ENCODE measurements at places on chromosomes 1 and 21. TPM values are rescaled to one million over a fixed set of nuclear protein-coding genes. Genes with fewer than 3 reads are reported as not detected.
A peak's percentile ranks its signal among the peaks of the same experiment; 100 is the strongest.

- no peak for DNase-seq
These were observed 95.0 kb upstream of the VAV3 start for GRCh38 chr1:108059945-108060344.

- DNase-seq = peak; percentile 67
These were observed 70.4 kb upstream of the SSBP3 start for GRCh38 chr1:54476530-54477109.

DNA sequence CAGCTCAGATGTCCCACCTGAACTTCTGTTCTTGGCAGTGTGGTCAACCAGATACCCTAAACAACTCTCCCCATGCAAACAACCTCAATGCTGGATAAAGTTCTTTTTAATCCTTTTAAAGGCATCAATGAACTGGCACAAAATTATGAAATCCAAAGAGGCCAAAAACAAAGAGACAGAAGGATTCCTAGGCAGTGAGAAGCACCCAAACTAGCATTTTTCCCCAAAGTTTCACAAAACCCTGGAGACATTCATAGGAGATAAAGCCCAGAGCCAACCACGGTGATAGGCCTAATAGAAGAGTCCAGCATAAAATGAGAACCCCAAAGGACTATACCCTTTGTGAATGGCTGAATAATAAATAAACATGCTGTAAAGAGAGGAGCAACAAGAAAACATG lies 50.7 kb downstream of the MATN1 start:
- DNase-seq = no peak

- DNase-seq = no peak
These were observed 9.8 kb downstream of the KCNA2 start for GRCh38 chr1:110596312-110596711.

DNA sequence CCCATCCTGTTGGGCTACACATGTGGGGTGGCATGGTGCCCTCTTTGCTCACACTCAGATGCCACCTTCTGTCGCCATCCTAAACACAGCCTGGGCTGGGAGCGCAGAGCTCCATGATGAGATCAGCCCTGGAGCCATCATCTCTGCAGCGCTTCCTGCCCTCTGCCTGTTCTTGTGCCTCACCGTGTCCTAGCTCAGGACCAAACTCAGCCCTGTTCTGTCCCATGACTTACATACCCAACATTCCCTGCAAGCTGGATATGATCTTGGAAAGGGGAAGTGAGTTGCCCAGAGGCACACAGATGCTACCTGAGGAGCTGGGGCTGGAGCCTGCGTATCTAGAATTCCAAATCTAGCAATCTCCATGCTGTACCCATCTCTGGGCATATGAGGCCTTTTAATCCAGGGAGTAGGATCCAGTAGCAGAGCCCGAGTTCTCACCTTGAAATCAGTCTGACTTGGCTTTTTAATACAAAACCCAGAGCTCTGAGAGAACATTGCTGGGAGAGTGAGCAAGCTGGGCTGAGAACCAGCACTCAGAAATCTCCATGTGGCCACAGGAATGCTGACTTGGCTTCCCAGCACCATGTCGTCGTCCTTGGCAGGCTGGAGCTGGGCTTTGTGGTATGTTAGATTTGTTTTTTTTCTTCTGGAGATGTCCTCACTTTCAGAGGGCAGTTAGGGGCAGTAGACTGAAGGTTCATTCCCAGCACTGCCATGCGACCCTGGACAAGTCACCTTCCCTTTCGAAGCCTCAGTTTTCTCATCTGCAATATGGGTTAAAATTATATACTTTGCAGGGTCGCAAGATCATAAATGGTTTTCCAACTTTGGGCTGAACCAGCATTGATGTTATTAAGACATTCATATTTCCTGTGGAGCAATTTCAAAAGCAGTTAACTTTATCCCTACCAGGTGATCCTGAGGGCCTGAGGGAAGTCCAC lies 2.6 kb downstream of the ALPL start:
- DNase-seq = peak; percentile 40

- no peak for DNase-seq
These were observed 20.9 kb upstream of the PDXK start for GRCh38 chr21:43697758-43698643.

DNA sequence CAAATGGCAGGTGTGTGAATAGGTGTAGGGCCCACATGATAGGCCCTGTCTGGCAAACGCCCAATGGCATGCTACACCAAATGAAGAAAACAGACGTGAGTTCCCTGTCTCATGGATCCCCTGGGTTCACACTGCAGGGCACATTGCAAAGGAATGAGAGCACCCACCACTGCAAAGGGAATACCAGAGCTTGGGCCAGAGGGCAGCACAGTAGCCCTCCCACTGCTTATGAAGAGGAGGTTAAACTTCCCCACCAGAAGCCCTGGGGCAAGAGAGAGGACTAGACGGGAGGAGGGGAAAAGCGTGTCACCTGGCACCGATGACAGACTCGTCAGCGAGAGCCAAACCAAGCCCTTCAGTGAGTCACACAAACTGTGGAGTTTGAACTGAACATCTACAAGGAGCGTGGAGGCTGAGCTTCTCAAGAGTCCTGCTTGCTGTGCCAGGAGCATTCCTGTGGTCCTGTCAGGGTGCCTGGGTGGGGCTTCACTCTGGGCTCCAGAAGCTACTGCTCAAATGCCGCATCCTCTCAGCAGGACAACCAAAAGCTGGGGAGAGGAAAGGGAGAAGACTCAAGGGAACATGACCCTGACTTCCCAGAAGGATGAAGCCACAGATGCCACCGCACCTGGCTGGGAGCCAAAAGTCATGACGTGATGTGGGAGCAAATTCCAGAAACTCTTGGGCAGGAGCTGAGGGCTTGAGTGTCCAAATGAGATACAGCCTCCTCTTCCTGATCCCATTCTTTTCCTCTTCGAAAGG lies 61.1 kb downstream of the TOMM20 start:
- peak; percentile 51 for DNase-seq

DNA sequence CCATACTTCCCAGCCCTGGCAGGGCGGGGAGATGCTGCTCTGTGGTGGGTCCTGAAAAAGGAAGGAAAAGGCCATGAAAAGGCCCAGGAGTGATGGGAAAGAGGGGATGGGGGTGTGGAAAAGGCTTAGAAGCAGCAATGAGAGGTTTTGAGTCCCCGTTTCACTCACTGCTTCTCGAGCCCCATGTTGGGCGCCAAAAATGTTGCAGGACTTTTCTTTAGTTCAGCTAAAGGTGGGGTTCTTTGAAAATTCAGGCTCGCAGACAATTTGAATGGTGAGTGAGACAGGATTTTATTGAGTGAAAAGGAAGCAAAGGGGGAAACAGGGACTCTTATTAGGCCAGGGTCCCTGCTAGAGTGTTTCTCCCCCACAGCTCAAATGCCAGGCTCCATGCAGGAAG lies 93.1 kb downstream of the MRPS6 start:
- DNase-seq = no peak

SPOCD1 gene
- total RNA-seq = 0.48 TPM

DNA sequence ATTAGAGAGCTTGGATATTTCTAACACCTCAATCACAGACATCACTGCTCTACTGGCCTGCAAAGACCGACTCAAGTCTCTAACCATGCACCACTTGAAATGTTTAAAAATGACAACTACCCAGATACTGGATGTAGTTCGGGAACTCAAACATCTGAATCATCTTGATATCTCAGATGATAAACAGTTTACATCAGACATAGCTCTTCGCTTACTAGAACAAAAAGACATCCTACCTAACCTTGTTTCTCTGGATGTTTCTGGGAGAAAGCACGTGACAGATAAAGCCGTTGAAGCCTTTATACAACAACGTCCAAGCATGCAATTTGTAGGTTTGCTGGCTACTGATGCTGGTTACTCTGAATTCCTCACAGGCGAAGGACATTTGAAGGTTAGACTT lies 45.1 kb downstream of the ZYG11B start:
- DNase-seq = no peak

- DNase-seq = no peak
These were observed 119.4 kb downstream of the MAP3K21 start for GRCh38 chr1:233446935-233447334.

- peak; percentile 74 for DNase-seq
These were observed 6.8 kb downstream of the SMIM12 start for GRCh38 chr1:34852677-34853217.

- DNase-seq = no peak
These were observed 2.5 kb upstream of the TRAPPC3 start for GRCh38 chr1:36151845-36152203.

DNA sequence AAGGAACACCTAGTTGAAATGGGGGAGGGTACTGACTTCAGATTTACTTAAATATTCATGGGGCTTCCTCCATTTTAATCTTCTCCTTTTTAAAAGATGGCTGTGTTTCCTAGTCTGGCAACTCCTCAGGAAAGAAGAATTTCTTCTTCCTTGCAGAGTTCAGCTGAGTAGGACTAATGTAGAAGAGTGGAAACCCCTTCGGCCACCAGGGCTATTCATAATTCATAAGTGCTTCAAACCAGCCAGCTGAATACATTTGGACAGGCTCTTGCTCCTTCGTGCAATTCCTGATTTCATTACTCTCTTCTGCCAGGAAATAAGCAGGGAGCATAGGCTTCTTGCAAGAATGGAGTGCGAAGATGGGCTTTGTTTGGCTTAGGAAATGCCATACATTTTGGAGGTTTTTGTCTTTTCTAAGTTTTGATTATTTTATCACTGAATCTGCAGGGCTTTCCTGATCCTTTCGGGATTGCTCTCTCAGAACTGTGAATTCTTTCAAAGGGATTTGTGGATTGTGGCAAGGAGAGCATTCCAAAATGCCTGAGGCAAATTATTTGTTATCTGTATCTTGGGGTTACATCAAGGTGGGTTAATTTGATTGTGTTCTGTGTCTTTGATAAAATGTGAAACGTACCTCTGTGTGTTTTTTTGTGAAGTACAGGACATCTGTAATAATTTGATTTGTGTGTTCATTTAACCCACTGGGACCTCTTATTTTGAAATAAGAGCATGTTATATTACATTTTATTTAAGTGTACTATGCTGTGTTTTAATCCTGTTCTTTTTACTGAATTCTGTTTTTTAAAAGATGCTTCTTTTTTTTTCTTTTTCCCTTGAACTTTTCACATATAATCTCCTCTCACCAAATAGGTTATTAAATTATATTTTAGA lies 179.4 kb upstream of the SGIP1 start:
- no peak for DNase-seq

GRCh38 chr1:108211014-108211413 lies 10.9 kb upstream of the SLC25A24 start:
- DNase-seq = no peak

DNA sequence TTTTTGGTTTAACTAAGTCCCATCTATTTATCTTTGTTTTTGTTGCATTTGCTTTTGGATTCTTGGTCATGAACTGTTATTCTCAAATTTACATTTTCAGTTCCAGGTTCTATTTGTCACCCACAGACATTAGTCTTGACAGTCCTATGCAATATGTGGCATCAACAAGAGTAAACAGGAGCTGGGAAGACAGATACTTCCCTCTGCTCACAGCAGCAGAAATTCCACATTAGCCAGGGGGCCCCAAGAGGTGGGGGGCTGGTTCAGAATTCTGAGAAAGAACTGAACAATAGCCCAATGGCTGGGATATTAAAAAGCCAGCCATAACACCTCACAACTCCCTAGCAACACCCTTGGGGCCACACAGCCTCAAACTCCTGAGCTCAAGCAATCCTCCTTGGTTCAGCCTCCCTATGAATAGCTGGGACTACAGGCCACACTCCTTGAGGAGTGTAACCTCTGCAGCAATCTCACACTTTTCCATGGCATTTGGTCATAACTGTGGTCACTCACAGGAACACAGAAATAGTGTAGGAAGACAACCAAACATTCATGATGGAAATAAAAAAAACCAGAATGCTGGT lies 67.8 kb downstream of the ERG start:
- DNase-seq = no peak

JTB gene
- total RNA-seq = 207 TPM

GRCh38 chr21:44478801-44479167 lies 23.5 kb downstream of the LRRC3 start:
- DNase-seq = no peak

ZYG11A gene
- total RNA-seq = 0.13 TPM

- no peak for DNase-seq
These were observed 2.4 kb upstream of the IFI44 start for GRCh38 chr1:78647238-78647637.

- no peak for DNase-seq
These were observed 13.2 kb upstream of the A3GALT2 start for GRCh38 chr1:33334081-33334552.

GRCh38 chr1:2053217-2053616 lies 3.0 kb downstream of the PRKCZ start:
- DNase-seq = no peak

- DNase-seq = peak; percentile 44
These were observed 128.6 kb downstream of the LHX4 start for GRCh38 chr1:180358649-180359048.

DNA sequence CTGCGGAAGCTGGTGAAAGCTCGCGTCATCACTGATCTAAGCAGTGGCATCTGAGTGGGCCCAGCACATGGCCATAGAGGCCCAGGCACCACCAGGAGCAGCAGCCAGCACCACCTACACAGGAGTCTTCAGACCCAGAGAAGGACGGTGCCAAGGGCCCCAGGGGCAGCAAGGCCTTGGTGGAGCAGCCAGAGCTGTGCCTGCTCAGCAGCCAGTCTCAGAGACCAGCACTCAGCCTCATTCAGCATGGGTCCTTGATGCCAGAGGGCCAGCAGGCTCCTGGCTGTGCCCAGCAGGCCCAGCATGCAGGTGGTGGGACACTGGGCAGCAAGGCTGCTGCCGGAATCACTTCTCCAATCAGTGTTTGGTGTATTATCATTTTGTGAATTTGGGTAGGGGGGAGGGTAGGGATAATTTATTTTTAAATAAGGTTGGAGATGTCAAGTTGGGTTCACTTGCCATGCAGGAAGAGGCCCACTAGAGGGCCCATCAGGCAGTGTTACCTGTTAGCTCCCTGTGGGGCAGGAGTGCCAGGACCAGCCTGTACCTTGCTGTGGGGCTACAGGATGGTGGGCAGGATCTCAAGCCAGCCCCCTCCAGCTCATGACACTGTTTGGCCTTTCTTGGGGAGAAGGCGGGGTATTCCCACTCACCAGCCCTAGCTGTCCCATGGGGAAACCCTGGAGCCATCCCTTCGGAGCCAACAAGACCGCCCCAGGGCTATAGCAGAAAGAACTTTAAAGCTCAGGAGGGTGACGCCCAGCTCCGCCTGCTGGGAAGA lies 3.2 kb upstream of the ARTN start:
- no peak for DNase-seq

DNA sequence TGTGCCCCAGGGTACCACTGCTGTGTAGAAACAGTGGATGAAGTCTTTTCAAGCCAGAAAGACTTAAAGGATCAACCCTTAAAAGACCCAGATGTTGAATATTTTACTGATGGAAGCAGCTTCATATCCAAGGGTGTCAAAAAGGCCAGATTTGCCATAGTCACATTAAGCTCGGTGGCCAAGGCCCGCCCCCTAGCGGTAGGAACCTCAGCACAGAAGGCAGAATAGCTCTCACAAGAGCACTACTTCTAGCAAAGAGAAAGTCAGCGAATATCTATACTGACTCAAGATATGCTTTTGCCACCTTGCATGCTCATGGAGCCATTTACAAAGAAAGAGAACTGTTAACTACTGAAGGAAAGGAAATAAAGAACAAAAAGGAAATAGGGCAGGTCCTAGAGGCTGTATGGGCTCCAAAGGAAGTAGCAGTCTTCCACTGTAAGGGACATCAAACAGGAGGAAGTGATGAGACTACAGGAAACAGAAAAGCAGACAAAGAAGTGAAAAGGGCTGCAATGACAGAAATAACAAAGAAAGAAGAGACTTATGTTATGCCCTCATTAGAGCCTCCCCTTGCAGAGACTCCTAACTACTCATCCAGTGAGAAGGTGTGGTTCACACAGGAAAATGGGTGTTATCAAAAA lies 90.5 kb downstream of the LIPI start:
- DNase-seq = no peak

PBXIP1 gene
- total RNA-seq = 139 TPM

Data from ovary (tissue), 10 donors.